ENCODE measurements at places on chromosomes 7 and 10. TPM values are rescaled to one million over a fixed set of nuclear protein-coding genes. Genes with fewer than 3 reads are reported as not detected.
A peak's percentile ranks its signal among the peaks of the same experiment; 100 is the strongest.

DNA sequence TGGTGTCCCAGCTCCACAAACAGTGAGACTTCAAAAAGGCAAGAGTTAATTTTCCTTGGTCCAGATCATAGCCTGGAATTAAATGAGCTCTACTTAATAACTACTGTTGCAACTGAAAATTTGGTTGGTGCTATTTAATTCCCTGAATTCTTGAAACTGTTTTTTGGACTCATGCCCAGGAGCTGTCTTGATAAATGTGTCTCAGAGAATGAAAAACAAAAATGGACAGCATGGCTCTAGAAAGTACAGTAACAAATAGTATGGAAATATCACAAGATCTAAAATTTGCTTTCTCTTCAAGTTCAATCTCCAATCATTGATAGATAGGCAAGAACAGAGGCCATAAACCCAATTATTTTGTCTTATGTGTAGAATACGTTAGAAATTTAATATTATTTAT is 42.5 kb downstream of the CCDC71L start:
- no peak for DNase-seq
- no peaks in the 10 kb centered on the region for H3K27me3 ChIP-seq
- H3K36me3 ChIP-seq, result no peaks in the 10 kb centered on the region
- no peak overlapping the region for H3K4me3 ChIP-seq

The PNLIPRP3 gene
- polyA plus RNA-seq, result not detected

DNA sequence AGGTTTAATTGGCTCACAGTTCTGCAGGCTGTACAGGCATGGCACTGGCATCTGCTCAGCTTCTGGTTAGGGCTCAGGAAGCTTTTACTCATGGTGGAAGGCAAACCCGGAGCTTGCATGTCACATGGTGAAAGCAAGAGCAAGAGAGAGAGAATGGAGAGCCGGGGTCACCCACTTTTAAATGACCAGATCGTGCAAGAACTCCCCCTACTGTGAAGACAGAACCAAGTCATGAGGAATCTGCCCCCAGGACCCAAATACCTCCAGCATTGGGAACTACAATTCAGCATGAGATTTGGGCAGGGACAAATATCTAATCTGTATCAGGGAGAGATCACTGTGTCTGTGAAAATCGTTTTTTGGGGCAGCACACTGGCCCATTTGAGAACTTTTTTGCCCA is 110.0 kb upstream of the MYO3A start:
- peaks cover 7% of the 10 kb centered on the region for H3K4me1 ChIP-seq
- DNase-seq, result no peak
- peaks cover 2% of the 10 kb centered on the region for H3K27me3 ChIP-seq

DNA sequence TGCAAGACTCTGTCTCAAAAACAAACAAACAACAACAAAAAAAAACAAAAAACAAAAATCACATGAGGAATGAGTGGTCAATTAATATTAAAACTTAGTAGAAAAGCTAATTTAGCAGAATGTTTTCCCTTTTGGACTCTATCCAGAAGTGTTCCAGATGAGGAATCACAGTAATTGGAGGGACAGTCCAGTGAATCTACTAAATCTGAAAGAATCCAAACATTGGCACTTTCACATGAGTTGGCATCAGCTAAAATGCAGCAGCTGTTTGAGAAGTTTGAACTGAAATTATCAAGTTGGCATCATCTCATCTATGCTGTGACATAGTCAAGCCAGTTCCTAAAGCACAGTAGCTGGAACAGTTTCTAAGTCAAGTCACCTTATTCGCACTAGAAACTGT is 367.8 kb downstream of the PPP1R3A start:
- H3K27ac ChIP-seq, result no peak overlapping the region
- no peaks in the 10 kb centered on the region for H3K4me1 ChIP-seq
- H3K27me3 ChIP-seq, result no peaks in the 10 kb centered on the region
- DNase-seq, result no peak

GRCh38 chr7:91767820-91768219 is 112.7 kb downstream of the MTERF1 start:
- H3K27me3 ChIP-seq, result no peaks in the 10 kb centered on the region
- no peaks in the 10 kb centered on the region for H3K36me3 ChIP-seq
- DNase-seq, result no peak
- no peaks in the 10 kb centered on the region for H3K4me1 ChIP-seq

The TMEM130 gene
- polyA plus RNA-seq, result not detected

The SHTN1 gene
- polyA plus RNA-seq, result 14.4 TPM

DNA sequence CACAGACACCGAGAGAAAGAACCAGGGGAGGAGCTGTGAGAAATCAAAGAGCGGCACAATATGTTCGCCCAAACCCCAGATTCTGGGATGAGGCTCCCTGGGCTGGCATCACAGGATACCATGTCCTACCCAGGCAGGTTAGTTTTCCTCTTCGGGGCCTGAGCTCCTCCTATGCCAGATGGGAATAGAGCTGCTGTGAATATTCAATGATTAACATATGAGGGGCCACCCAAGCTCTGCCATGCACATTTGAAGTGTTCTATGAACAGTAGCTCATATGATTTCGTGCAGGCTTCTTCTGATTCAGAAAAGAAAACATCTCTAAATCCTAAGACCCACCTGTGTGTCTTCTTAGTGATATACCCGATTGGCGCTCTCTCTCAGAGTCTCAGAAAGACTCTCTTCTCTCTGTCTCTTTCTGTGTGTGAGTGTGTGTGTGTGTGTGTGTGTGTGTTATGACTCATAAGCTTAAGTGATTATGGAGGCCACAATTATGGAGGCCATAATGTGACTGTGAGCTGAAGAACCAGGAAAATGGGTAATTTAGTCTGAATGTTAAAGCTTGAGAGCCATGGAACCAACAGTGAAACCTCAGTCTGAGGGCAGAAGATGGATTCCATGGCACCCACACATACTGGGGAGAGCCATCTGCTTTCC is 220.5 kb downstream of the KLF6 start:
- no peak for DNase-seq
- H3K27ac ChIP-seq, result no peak overlapping the region
- H3K27me3 ChIP-seq, result no peaks in the 10 kb centered on the region
- no peaks in the 10 kb centered on the region for H3K36me3 ChIP-seq
- no peak overlapping the region for H3K4me3 ChIP-seq

The AKR1E2 gene
- 0.74 TPM for polyA plus RNA-seq

DNA sequence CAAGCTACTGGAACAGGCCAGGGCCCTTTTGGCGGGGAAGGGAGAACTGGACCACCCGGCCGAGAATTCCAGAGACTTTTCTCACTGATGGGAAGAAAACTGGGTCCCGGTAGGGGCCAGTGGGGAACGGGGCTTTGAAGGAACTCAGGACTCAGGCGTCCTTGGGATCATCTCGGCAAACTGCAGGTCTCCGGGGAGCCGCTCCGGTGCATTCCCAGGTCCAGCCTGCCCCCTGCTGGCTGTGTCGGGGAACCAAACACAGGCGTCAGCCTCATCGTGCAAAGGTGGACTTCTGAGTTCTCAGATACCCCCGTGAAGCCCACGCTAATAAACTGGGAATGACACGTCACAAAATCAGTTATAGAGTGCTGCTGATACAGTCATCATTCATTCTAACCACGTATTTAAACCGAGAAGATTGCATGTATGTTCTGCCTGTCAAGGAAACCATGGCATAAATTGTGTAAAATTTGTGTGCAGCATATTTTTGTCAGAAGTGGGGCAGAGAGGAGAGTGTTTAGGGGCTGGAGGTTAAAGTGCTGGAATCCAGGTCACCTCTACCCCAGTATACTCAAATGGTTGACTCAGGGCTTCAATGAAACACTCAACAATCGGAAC is 76.1 kb upstream of the CPXM2 start:
- peak; percentile 44 for DNase-seq
- no peak overlapping the region for H3K27ac ChIP-seq
- H3K4me3 ChIP-seq, result no peak overlapping the region
- no peaks in the 10 kb centered on the region for H3K4me1 ChIP-seq
- H3K36me3 ChIP-seq, result no peaks in the 10 kb centered on the region
- H3K27me3 ChIP-seq, result peaks cover 43% of the 10 kb centered on the region

- no peak for DNase-seq
- no peak overlapping the region for H3K4me3 ChIP-seq
- H3K36me3 ChIP-seq, result peaks cover 22% of the 10 kb centered on the region
- H3K4me1 ChIP-seq, result no peaks in the 10 kb centered on the region
- H3K27me3 ChIP-seq, result no peaks in the 10 kb centered on the region
Observed at GRCh38 chr7:143514487-143514886, 36.8 kb downstream of the TAS2R41 start.

- no peak for DNase-seq
- H3K4me3 ChIP-seq, result no peak overlapping the region
- no peaks in the 10 kb centered on the region for H3K36me3 ChIP-seq
Observed at GRCh38 chr7:48876087-48876486, 48.3 kb upstream of the CDC14C start.

The CELF2 gene
- polyA plus RNA-seq, result 80.5 TPM

The DNAAF5 gene
- 2.0 TPM for polyA plus RNA-seq

- DNase-seq, result no peak
- H3K27me3 ChIP-seq, result no peaks in the 10 kb centered on the region
- no peaks in the 10 kb centered on the region for H3K4me1 ChIP-seq
- no peak overlapping the region for H3K27ac ChIP-seq
Observed at GRCh38 chr7:133741078-133741477, 386.1 kb upstream of the LRGUK start.

- no peak for DNase-seq
- peak overlapping the region; percentile 23 for H3K27ac ChIP-seq
- H3K4me3 ChIP-seq, result no peak overlapping the region
Observed at GRCh38 chr7:81743665-81744064, 26.2 kb downstream of the HGF start.

GRCh38 chr10:50501924-50502452 is 121.8 kb downstream of the SGMS1 start:
- no peaks in the 10 kb centered on the region for H3K27me3 ChIP-seq
- H3K36me3 ChIP-seq, result no peaks in the 10 kb centered on the region
- DNase-seq, result no peak
- H3K4me3 ChIP-seq, result no peak overlapping the region
- no peaks in the 10 kb centered on the region for H3K4me1 ChIP-seq

DNA sequence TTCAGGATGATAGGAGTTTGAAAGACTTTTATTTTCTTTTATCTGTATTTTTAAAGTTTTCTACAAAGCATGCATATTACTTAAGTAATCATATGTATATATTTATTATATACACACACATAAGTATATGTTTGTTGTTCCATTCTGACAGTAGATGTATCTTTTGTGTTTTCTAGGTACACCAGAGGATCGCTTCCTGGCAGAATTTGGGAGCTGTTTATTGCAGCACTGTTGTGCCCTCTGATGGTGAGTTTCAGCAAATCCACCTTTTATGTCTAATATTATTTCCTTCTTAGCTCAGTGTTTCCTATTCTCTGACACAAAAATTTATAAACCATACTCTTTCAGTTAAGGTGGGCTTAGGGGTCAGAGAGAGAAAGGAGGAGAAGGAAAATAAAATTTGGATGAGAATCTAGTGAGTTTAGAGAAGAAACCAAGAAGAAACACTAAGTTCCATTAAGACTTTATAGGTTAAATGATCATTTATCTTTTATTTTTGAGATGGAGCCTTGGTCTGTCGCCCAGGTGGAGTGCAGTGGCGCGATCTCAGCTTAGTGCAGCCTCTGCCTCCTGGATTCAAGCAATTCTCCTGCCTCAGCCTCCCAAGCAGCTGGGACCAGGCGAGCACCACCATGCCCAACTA is 59.2 kb upstream of the OIT3 start:
- peaks cover 18% of the 10 kb centered on the region for H3K36me3 ChIP-seq
- no peak overlapping the region for H3K27ac ChIP-seq

GRCh38 chr10:98485959-98486358 is 39.2 kb upstream of the HPS1 start:
- H3K4me3 ChIP-seq, result no peak overlapping the region
- H3K27ac ChIP-seq, result no peak overlapping the region

The SHH gene
- polyA plus RNA-seq, result not detected

- peak overlapping the region; percentile 80 for H3K27ac ChIP-seq
- peaks cover 21% of the 10 kb centered on the region for H3K4me1 ChIP-seq
- DNase-seq, result no peak
- H3K27me3 ChIP-seq, result no peaks in the 10 kb centered on the region
Observed at GRCh38 chr7:87345962-87346371, 503 bp downstream of the CROT start.

GRCh38 chr10:45420453-45421192 is 46.6 kb downstream of the ALOX5 start:
- peaks cover 83% of the 10 kb centered on the region for H3K4me1 ChIP-seq
- H3K36me3 ChIP-seq, result peaks cover 62% of the 10 kb centered on the region
- H3K27me3 ChIP-seq, result no peaks in the 10 kb centered on the region
- peak overlapping the region; percentile 92 for H3K27ac ChIP-seq
- peak overlapping the region; percentile 6 for H3K4me3 ChIP-seq
- peak; percentile 48 for DNase-seq

GRCh38 chr10:7027237-7027912 is 383.5 kb downstream of the SFMBT2 start:
- no peaks in the 10 kb centered on the region for H3K36me3 ChIP-seq
- H3K4me1 ChIP-seq, result peaks cover 26% of the 10 kb centered on the region
- no peaks in the 10 kb centered on the region for H3K27me3 ChIP-seq
- H3K27ac ChIP-seq, result no peak overlapping the region

The MMD2 gene
- not detected for polyA plus RNA-seq

GRCh38 chr10:128993911-128994538 is 473.0 kb upstream of the MGMT start:
- H3K27ac ChIP-seq, result no peak overlapping the region
- no peaks in the 10 kb centered on the region for H3K4me1 ChIP-seq

GRCh38 chr7:36396150-36396549 is 6.5 kb downstream of the ANLN start:
- H3K36me3 ChIP-seq, result peaks cover 3% of the 10 kb centered on the region
- H3K27me3 ChIP-seq, result no peaks in the 10 kb centered on the region
- H3K27ac ChIP-seq, result no peak overlapping the region

DNA sequence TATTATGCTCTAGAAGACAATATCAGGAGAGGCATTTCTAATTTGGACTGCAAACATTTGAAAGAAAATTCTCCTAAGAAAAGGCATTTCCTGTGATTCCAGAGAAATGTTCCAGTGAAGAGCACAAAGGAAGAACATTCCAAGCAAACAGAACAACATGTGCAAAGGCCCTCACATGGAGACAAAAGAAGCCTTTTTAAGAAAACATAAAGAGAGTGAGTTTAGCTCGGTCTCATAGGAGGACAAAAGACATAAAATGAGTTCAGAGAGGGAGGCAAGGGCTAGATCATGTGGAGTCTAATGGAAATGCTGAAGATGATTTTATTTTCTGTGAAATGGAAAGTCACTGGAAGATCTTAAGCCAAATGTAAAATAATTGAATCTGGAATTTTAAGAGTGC is 269.8 kb upstream of the HGF start:
- no peak overlapping the region for H3K27ac ChIP-seq
- H3K4me1 ChIP-seq, result no peaks in the 10 kb centered on the region
- no peaks in the 10 kb centered on the region for H3K36me3 ChIP-seq
- DNase-seq, result no peak

The CDK1 gene
- polyA plus RNA-seq, result 0.08 TPM

Data from CD14-positive monocyte (primary cell).